HEK293T (cell line): ENCODE measurements at places on chromosomes 5 and 9.
A peak's percentile ranks its signal among the peaks of the same experiment; 100 is the strongest.

- no peak for DNase-seq
These were observed 46.5 kb downstream of the EBF1 start for GRCh38 chr5:159053216-159053615.

GRCh38 chr9:111222757-111223156 is 107.3 kb downstream of the OR2K2 start:
- no peak for DNase-seq

GRCh38 chr5:25009063-25009462 is 364.3 kb upstream of the CDH10 start:
- no peak for DNase-seq

- DNase-seq: no peak
These were observed 379 bp upstream of the LRRTM2 start for GRCh38 chr5:138875552-138875875.

- DNase-seq: no peak
These were observed 286.1 kb downstream of the ARHGAP26 start for GRCh38 chr5:143056339-143056704.

DNA sequence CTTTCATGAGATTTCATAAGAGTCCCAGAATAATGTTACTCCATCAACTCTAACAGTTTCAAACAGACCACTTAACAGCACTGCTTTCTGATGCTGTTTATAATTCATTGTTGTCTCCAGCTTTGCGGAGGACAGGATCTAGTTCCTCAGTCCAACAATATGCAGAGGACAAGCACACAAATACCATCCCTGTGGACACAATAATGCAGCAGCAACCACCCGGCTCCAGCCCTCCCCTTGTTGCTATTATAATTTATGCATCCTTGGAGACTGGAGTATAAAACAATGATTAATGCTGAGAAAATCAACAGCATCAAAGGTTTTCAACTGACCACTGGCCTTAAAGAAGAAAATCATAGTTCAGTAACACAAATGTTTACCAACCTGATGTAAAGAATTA is 108.3 kb downstream of the DENND1A start:
- no peak for DNase-seq

DNA sequence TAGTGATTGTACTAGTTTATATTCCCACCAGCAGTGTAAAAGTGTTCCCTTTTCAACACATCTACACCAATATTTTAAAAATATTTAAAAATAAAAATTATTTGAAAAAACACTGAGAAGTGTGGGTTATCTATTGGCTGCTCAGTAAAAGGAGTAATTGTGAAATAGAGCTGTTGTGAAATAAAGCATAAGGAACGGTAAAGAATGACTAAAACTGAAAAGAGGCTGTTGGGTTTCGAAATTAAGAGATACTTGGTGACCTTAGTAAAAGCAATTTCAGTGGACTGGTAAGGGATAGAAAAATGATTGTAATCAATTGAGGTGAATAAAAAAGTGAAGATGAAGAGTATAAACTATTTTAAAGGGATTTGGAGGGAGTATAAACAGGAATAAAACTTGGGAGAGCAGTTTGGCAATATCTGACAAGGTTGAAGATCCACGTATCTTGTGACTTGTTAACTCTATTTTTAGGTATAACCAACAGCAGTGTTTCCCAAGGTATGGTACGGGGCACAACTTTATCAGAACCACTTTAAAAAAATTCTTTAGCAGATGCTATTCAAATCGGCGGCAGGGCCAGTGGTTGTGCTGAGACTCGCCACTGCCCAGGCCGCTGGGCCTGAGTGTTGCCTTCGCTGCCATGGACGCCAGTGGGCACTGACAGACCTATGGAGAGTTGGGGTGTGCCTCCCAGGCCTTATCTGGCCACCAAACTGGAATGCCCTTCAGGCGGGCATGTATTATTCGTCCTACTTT is 63.3 kb downstream of the TMEM38B start:
- no peak for DNase-seq

DNA sequence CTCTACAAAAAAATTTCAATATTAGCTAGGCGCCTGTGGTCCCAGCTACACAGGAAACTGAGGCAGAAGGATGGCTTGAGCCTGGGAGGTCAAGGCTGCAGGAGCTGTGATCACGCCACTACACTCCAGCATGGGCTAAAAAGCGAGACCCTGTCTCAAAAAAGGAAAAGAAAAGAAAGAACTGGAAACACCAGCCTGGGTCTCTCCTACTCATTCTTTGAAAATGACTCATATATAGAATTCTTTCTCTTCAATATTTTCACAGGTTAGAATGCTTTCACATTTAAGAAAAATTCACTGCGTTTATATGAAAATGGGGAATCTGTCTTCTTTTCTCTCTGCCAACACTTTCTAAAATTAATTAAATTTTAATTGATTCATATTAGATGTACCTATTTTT is 115.6 kb downstream of the TRPM6 start:
- DNase-seq: no peak

DNA sequence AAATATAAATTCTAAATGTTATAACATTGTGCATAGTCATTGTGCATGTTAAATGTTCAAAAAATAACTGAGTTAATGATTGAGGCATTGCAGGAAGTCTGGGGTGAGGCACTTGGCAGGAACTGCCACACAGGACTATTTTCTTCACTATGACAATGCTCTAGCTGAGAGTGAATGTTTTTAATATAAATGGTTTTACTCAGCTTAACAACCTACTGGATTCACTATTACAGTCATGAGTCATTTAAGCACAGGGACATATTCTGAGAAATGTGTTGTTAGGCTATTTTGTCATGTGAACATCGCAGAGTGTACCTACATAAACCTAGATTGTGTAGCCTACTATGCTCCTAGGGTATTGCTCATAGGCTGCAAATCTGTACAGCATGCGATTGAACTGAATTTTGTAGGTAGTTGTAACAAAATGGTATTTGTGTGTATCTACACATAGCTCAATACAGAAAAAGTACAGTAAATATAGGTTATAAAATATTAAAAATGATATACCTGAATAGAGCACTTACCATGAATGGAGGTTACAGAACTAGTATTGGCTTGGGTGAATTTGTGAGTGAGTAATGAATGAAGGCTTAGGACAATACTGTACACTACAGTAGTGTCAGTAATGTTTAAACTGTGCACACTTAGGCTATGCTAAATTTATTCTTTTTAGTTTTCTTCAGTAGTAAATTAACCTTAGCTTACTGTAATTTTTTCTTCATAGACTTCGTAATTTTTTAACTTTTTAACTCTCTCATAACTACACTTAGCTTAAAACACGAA is 346.1 kb upstream of the PTGER4 start:
- DNase-seq: no peak

- peak; percentile 39 for DNase-seq
These were observed 132.9 kb upstream of the ACO1 start for GRCh38 chr9:32251539-32251938.

DNA sequence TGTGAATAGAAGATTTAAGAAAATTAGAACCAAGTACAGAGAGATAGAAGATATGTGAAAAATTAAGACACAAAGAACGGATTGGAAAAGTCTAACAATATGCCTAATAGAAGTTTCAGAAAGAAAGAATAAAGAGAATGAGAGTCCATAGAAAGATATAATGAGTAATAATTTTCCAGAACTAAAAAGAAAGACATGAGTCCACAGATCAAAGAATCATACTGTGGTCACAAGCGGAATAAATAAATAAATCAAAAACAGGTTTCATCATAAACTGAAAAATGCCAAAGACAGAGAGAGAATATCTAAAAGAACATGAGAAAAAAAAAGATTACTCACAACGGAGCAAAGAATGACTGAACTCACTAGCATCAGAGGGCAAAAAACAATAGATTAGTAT is 32.9 kb downstream of the FEM1C start:
- no peak for DNase-seq

- no peak for DNase-seq
These were observed 124.3 kb upstream of the MOCS2 start for GRCh38 chr5:53233645-53234405.

- no peak for DNase-seq
These were observed 217.9 kb downstream of the ATPSCKMT start for GRCh38 chr5:10031817-10032216.

GRCh38 chr5:151721087-151721646 is 34.5 kb upstream of the SPARC start:
- no peak for DNase-seq

GRCh38 chr9:127923046-127923445 is 6.2 kb upstream of the ST6GALNAC4 start:
- no peak for DNase-seq

- peak; percentile 51 for DNase-seq
These were observed 92.4 kb downstream of the ARL15 start for GRCh38 chr5:54217826-54218503.

DNA sequence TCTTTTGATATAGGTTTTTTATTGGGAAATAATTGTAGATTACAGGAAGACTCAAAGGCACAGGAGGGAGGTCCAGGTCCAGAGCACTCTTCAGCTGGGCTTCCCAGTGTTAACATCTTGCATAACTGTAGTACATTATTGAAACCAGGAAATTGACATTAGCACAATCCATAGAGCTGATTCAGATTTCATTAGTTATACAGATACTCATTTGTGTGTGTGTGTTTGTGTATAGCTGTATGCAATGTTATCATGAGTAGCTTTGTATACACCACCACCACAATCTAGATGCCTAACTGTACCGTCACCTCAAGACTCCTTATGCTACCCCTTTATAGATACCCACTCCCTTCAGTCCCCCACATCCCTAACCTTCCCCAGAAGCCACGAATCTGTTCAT is 47.9 kb downstream of the SLC36A1 start:
- no peak for DNase-seq

DNA sequence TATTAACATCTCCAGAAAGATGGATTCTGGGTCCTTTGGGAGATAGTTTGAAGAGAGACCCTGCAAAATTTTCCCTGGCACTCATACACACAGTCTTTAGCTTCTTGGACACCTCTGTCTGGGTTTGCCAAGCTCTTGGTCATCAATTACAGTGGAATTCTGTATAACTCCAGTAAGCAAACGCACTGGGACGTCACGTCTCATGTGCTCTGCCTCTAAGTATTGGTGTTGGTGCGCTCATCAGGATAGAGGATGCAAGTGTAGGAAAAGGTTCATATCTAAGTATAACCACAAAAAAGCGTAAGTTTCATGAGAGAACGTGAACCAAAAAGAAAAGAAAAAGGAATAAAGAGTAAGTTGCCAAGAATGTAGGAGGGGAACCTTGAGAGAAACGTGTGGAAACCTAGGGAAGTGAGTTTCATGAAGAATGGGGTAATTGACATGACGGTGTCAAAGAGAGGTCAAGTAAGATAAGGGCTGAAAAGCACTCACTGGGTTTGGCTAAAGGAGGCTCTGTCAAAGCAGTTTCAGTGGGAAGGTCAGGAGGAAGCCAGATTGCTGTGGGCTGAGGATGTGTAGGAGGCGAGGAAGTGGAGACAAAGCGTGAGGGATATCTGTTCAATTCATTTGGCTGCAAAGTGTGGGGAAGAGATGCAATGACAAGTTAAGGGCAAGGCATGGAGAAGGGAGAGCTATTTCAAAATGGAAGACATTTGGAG is 92.7 kb downstream of the RAD23B start:
- DNase-seq: no peak

- no peak for DNase-seq
These were observed 22.3 kb downstream of the RFK start for GRCh38 chr9:76371901-76372300.

GRCh38 chr9:124190761-124191160 is 67.0 kb upstream of the NEK6 start:
- no peak for DNase-seq

DNA sequence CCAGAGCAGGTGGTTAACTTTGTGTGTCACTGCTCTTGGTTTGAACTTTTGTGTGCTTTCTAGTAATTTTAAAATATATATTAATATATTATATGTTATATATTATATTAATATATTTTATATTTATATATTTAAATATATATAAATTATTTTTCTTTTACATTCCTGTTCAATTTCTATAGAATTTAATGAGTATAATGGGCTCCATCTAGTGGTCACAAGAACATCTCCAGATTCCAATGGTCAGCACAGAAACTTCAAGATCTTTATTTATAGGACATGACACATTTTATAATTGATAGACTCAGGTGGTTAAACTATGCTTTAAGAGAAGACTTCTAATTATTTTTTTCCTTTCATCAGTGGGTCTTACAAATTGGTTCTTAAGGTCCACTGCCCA is 39.1 kb downstream of the COL23A1 start:
- no peak for DNase-seq

DNA sequence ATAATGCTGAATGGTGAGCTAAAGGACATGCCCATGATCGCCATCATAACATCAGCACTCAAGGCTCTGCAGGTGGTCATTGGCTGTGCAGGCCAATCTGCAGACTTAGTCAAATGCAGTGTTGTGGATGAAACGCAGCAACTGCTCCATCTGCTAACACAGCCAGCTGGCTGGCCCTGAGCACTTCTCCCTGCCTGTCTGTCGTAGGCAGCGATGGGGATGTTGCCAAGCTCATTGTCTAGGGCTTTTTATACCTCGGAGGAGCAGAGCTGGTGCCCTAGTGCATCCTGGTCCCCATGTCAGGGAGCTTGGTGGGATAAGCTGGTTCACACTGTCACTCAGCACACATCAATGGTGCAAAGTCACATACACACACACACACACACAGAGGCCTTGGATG is 189.4 kb downstream of the TENT4A start:
- no peak for DNase-seq

- DNase-seq: no peak
These were observed 13.7 kb upstream of the ADAMTS16 start for GRCh38 chr5:5126444-5126843.

DNA sequence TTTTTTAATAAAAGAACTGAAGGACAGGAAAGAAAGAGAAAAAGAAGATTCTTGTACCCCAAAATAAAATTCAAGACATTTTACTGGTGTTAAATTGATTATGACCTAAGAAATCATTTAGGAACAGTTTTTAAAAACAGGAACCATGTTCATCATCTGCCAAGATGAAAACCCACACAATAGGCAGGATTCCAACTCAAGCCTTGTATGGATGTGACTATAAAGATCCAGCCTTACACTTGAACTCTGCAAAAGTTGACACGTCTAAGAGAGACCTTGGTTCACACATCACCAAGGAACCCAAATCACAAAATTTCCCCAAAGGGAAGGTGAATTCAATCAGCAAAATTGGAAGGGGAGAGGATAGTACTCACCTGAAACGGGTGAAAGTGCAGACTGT is 82.6 kb downstream of the SMIM23 start:
- no peak for DNase-seq

- DNase-seq: peak; percentile 90
These were observed 84.0 kb downstream of the HSD17B3 start for GRCh38 chr9:96217754-96218693.

- no peak for DNase-seq
These were observed 508.6 kb upstream of the FAM174A start for GRCh38 chr5:100026606-100027005.

- no peak for DNase-seq
These were observed 25.3 kb upstream of the SLC1A1 start for GRCh38 chr9:4464911-4465513.
